Endothelial cell of umbilical vein (primary cell): ENCODE measurements at places on chromosomes 16 and 17. TPM values are rescaled to one million over a fixed set of nuclear protein-coding genes. Genes with fewer than 3 reads are reported as not detected.

Gene FZD2
- 4.4 and 5.8 TPM in 2 replicates for total RNA-seq

Gene GCGR
- total RNA-seq = not detected in 2 replicates

Gene ACD
- total RNA-seq = 24.4 and 26.9 TPM in 2 replicates

Gene PRKCB
- not detected in 2 replicates for total RNA-seq

Gene TPSD1
- not detected in 2 replicates for total RNA-seq

DNA sequence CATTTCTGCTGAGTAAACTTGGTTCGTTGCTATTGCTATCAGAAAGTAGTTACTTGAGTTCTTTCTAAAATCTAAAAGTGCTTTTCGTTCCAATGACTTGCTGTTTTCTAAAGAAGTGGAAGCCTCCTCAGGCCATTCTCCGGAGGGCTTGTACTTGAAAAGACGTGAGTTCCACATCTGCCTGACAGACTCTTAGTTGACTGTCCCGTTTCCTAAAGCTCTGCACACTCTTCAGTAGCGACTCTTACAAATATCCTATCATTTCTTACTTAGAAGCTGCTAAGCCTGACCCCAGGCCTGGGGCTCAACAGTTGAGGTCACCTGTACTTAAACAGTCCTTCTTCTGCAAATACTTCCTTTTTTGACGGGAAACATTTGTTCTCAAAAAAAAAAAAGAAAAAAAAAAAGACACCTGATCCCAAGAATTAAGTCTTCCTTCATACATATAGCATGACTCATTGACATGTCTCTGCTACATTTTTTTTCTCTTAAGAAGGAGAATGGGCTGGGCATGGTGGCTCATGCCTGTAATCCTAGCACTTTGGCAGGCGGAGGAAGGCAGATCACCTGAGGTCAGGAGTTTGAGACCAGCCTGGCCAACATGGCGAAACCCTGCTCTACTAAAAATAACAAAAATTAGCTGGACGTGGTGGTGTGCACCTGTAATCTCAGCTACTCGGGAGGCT, 61.5 kb downstream of the DHRS7C start:
- H3K36me3 ChIP-seq = no peaks in the 10 kb centered on the region
- H3K4me3 ChIP-seq = no peak overlapping the region
- no peak for DNase-seq
- H3K4me1 ChIP-seq = no peaks in the 10 kb centered on the region

DNA sequence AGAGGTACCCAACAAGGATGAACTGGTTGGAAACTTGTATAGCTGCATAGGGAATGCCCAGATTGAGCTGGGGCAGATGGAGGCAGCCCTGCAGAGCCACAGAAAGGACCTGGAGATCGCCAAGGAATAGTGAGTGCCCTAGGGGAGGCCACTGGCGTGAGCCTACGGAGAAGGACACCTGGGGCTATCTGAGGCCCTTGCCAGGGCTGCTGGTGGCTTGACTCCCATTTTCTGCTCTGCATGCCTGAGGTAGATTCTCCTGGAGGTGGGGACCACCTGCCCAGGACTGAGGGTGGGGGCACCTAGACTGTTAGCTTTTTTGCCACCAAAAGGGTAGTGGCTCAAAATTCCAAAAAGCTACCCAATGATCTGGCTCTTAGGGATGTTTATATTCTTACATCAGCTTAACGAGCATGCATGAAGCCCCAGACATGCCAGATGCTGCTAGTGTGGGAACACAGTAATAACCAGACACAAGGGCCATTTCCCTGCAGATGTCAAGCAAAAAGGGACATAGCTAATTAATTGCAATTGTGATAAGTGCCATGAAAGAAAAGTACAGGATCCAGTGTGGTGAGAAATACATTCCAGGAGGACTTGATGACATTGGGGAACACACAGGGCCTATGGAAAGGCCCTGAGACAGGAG, 8.8 kb downstream of the ODAD4 start:
- no peak overlapping the region for H3K27ac ChIP-seq
- DNase-seq = no peak
- no peak overlapping the region for H3K4me3 ChIP-seq
- no peaks in the 10 kb centered on the region for H3K4me1 ChIP-seq

GRCh38 chr17:61488878-61489718, 36.9 kb downstream of the TBX4 start:
- DNase-seq = no peak
- H3K4me1 ChIP-seq = no peaks in the 10 kb centered on the region
- no peak overlapping the region for H3K27ac ChIP-seq
- peaks cover 7% of the 10 kb centered on the region for H3K27me3 ChIP-seq

GRCh38 chr16:79605999-79606398, 5.5 kb upstream of the MAF start:
- H3K27me3 ChIP-seq = peaks cover 7% of the 10 kb centered on the region
- no peaks in the 10 kb centered on the region for H3K36me3 ChIP-seq
- H3K4me3 ChIP-seq = no peak overlapping the region
- no peak overlapping the region for H3K27ac ChIP-seq

- no peaks in the 10 kb centered on the region for H3K27me3 ChIP-seq
- peaks cover 8% of the 10 kb centered on the region for H3K36me3 ChIP-seq
- H3K27ac ChIP-seq = no peak overlapping the region
- DNase-seq = no peak
- no peaks in the 10 kb centered on the region for H3K4me1 ChIP-seq
- H3K4me3 ChIP-seq = no peak overlapping the region
Observed at GRCh38 chr16:14641926-14642325, 9.2 kb downstream of the BFAR start.

DNA sequence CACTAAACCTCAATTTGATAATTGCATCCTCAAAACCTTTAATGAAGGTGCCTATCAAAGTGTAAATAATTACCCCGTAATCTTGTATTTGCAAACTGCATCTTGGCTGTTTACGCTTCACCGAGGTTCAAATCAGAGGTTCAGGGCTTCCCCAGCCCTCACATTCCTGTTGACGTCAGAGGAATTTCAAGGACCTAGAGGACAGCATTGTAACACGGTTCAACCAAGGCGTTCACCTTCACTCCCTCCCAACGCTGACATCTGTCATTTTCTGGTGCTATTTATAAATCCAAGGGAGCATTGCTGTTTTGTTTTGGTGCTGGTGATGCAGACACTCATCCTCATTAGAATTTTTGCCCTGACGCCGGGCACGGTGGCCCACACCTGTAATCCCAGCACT, 691.6 kb upstream of the RBFOX1 start:
- no peak for DNase-seq
- no peaks in the 10 kb centered on the region for H3K36me3 ChIP-seq
- no peaks in the 10 kb centered on the region for H3K27me3 ChIP-seq

GRCh38 chr17:30101686-30102390, 14.8 kb upstream of the NSRP1 start:
- DNase-seq = peak; percentile 19
- no peak overlapping the region for H3K27ac ChIP-seq
- peaks cover 5% of the 10 kb centered on the region for H3K4me1 ChIP-seq

DNA sequence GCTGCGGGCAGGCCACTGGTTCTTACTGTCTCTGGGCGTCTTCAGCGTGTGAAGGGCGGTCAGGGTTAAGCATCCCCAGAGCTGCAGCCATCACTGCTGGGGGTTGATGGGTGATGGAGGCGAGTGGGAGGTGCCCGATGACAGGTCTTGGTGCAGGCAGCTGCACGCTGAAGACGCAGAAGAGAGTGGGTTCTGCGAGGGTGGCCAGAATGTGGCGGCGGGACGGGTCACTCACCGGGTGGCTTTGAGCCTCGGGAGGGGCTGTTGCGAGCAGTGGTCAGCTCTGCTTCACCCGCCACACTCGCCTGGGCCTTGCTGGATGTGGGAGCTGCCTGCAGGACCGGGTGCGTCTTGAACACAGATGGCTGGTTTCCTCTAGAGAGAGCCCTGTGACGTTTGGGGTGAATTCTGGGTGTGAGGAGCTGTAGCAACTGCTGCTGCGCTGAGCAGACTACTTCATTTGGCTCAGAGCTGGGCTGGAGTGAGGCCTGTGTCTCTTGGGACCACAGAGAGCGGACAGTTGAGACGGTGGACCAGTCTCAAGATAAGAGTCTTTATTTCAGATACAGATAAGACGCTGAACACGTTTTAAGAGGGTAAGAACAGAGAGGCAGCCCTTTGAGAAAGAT, 44.6 kb upstream of the ZNF750 start:
- H3K27ac ChIP-seq = peak overlapping the region; percentile 55
- peaks cover 3% of the 10 kb centered on the region for H3K36me3 ChIP-seq
- DNase-seq = no peak
- H3K27me3 ChIP-seq = no peaks in the 10 kb centered on the region
- peaks cover 14% of the 10 kb centered on the region for H3K4me1 ChIP-seq
- no peak overlapping the region for H3K4me3 ChIP-seq

- no peak for DNase-seq
- H3K4me3 ChIP-seq = no peak overlapping the region
- H3K36me3 ChIP-seq = no peaks in the 10 kb centered on the region
- no peak overlapping the region for H3K27ac ChIP-seq
- no peaks in the 10 kb centered on the region for H3K27me3 ChIP-seq
- no peaks in the 10 kb centered on the region for H3K4me1 ChIP-seq
Observed at GRCh38 chr16:81855552-81856153, 76.6 kb downstream of the PLCG2 start.

DNA sequence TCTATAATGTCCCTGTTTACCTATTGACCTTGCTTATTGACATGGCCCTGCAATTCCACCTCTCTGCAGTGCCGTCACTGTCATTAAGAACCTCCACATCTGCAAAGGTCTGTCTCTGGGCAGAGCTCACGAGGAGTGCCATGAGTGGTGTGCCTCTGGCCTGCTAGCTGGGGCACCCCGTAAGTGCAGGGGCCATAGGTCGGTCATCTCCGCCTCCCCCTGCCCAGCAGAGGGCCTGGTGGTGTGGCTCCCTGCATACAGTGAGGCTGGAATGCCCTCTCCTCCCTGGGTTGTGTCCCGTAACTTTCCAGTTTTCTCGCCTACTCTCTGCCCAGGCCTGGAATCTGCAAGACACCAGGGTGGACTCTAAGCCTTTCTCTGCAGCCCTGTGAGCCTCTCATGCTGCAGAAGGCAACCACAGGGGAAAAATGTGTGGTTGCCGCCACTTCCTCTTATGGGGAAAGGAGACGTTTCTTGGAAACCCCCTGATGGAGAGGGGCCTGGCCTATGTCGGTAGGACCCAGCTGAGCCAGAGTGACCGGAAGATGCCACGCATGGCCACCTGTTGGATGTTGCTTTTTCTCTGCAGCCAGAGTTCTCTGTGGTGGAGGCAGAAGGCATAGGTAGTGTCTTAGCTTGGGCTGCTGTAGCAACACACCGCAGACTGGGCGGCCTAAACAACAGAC, 2.7 kb upstream of the SNX20 start:
- H3K36me3 ChIP-seq = no peaks in the 10 kb centered on the region
- DNase-seq = no peak
- H3K27ac ChIP-seq = no peak overlapping the region
